ENCODE measurements at places on chromosomes 11 and 22.

GRCh38 chr11:70482529-70482917 is 84.2 kb downstream of the CTTN start:
- DNase-seq: no peak

- DNase-seq: no peak
Measured at GRCh38 chr22:29062286-29062821, 723 bp upstream of the C22orf31 start.

GRCh38 chr11:46099963-46100316 is 21.3 kb downstream of the PHF21A start:
- no peak for DNase-seq

DNA sequence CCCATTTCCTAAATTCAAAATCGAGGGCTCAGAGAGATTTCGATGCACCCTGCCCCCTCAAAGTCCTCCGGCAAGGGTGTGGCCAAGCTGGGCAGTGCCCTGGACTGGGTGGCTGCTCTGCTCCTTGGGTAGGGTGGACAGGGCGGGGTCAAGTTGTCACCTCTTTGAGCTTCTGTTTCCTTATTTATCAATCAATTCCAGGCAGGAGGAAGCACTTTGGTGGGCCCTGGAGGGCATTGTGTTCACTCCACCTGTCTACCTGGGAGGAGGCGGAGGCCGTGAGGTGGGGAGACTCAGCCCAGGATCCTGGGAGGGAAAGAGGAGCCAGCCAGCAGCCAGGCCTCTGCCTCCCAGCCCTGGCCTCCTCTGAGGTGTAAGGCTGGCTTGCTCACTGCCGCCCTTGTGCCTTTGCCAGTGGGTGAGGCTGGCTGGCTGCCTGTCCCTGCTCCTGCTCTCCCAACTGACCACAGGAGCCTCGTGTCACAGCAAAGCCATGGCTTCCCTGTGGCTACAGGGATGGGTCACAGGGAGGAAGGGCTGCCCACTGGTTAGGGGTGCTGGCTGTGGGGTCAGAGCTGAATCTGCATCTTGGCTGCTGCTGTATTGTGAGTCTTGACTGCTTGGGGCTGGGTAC is 25.5 kb upstream of the SHISAL1 start:
- DNase-seq: no peak

GRCh38 chr11:17558025-17558780 is 11.1 kb downstream of the OTOG start:
- DNase-seq: no peak

- DNase-seq: no peak
Measured at GRCh38 chr11:101949680-101950220, 33.4 kb upstream of the ANGPTL5 start.

DNA sequence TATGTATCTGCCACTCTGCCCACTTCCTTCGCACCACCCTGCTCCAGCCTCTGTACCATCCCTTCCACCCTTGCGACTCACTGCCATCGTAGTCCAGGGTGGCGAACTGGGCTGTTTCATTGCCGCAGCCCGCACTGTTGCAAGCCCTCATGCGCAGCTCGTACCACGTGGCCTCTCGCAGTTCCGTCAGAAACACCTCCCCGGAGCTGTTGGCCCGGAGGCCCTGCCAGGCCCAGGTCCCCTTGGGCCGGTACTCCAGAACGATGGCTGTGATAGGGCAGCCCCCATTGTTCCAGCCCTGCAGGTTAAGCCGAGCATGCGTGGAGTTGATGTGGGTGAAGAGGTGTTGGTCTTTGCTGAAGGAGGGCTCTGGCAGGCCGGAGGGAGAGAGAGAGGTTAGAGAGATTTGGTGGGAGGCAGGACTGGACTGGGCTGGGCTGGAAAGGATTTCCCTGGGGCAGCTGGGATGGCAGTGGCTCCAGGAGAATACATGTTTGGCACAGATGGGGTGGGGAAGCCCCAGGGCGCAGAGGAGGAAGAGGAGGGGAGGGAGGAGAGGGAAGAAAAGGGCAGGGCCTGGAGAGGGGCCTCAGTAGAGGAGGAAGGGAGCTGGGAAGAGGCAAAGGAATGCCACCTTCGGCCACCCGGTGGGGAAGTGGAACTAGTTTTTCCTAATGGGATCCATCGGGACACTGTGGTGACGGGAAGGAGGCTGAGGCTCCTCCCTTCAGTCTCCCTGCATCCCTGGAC is 109.6 kb downstream of the CEP164 start:
- no peak for DNase-seq

- DNase-seq: no peak
Measured at GRCh38 chr11:7251487-7251835, 243 bp upstream of the SYT9 start.

DNA sequence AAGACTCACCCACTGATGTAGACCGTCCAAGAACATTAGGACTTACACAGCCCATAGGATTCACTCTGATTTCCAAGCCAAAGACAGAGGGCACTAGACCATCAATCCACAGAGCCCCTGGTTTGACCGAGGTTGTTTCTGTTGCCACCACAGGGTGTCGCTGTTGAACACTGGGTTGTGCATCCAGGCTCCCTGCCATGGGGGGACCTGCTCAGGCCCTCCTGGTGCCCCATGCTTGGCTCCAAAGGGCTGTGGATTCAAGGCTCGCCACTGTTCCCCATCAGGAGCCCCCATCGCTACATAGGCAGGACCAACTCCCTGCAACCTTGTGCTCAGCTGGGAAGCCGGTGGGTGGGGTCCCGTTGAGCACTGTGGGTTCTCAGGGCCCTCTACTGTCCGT is 128.0 kb upstream of the ANO1 start:
- peak; percentile 45 for DNase-seq

GRCh38 chr11:134358856-134359490 is 27.2 kb downstream of the GLB1L2 start:
- no peak for DNase-seq

DNA sequence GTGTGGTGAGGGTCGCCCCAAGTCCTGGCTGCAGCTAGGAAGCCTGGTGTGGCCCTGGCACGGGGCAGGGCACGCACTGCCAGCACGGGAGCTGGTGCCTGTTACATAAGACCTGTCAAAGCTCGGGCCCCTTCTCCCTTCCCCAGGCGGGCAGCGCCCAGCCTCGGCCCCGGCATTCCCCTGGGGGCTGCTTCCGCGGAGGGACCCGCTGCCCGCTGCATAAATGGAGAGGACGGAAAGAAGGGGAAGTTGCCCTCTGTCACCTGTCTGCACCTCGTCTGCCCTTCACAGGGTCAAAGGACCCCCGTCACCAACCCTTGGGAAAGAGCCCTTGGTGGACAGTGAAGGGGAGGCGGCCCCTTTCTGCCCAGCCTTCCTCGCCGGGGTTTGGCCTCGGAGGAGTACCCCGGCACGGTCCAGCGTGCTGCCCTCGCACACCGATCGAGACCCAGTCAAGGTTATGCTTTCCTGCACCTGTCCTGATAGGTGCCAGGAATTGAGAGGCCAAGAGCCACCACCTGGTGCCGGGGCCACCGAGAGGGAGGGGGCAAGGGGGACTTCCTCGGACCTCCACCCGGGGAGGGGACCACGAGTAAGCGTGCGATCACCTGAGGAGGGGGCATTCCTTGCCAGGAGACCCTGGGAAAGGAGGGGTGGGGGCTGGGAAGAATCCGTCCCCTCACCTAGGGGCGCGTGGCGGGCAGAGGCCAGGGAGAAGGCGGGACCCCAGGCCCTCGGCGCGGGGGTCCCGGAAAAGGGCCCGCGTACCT is 16.8 kb upstream of the MFRP start:
- DNase-seq: no peak

DNA sequence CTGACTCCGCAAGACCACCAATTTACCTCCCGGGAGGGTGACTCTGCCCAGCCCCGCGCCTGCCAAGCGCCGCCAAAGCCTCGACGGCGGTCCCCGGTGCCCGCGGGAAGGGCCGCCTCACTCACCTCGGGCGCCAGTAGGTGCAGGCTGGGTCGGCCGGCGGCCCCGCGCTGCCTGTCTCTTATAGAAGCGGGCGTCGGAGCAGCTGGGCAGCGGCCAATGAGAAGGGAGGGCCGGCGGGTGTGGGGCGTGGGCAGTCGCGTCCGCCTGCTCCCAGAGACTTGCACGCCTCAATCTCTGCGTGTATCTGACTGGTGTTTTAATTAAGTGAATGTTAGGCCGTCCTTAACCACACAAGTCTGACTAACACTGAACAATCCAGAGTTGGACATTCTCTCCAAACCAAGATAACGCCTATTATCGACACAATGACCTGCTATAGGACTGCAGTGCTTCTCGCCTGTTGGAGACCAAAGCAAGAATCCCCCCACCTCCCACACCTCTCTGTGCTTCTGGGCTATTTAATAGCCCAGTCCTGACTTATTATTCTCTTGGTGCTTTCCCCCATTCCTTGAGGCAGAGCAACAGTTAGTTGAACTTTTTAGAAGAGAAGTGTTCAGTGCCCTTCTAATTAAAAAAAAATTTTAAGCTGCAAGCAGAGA is at the start of gene TPH1:
Gene TPH1, minus strand, starts transcription at position 154 of the 662 bp plus-strand sequence. CDS start 5,507 bp downstream, outside the sequence.
- no peak for DNase-seq

GRCh38 chr11:64580412-64580811 is 10.6 kb upstream of the SLC22A12 start:
- DNase-seq: no peak

- DNase-seq: no peak
Measured at GRCh38 chr11:8098879-8099278, 17.9 kb downstream of the TUB start.

DNA sequence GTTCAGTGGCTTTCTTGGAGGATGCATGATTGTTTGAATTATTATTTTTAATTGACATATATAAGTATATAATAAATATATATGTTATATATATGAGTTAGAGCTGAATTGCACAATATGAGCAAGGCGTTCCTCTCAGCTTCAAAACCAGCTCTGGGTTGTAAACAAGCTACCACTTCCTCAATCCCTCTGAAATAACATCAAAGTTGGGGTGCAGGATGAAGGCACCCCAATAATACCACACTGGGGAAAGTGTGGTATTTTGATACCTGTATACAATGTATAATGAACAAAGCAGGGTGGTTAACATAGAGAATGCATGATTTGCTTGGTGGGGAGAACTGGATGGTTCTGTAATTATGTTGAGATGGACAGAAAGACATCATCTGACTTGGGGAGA is 1.7 kb upstream of the SORL1 start:
- no peak for DNase-seq

GRCh38 chr11:128525411-128526243 is 61.7 kb downstream of the ETS1 start:
- no peak for DNase-seq

- DNase-seq: no peak
Measured at GRCh38 chr11:78763664-78764063, 189.0 kb upstream of the NARS2 start.

GRCh38 chr11:35362521-35362980 is 56.8 kb downstream of the SLC1A2 start:
- no peak for DNase-seq

- DNase-seq: no peak
Measured at GRCh38 chr11:13283636-13284035, 6.0 kb downstream of the BMAL1 start.

DNA sequence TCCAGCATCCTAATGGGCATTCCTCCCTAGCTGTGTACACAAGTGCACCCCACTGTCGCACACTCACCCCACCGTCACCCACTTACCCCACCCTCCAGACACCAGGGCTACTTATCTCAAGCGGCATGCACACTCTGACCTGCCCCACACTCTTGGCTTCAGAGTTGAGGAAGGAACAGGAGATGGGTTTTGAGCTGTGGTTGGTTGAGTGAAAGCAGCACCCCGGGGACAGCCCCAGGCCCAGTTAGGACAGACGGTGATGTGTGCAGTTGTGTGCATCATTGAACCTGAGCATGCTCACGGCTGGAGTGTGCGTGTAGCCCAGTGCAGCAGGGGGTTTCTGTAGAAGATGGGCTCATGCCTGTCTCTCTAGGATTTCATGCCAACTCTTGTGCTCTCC is 32.5 kb downstream of the AHNAK start:
- DNase-seq: no peak

- DNase-seq: no peak
Measured at GRCh38 chr22:41181349-41182241, 23.5 kb upstream of the L3MBTL2 start.

GRCh38 chr22:35014812-35015211 is 51.1 kb upstream of the ISX start:
- no peak for DNase-seq

DNA sequence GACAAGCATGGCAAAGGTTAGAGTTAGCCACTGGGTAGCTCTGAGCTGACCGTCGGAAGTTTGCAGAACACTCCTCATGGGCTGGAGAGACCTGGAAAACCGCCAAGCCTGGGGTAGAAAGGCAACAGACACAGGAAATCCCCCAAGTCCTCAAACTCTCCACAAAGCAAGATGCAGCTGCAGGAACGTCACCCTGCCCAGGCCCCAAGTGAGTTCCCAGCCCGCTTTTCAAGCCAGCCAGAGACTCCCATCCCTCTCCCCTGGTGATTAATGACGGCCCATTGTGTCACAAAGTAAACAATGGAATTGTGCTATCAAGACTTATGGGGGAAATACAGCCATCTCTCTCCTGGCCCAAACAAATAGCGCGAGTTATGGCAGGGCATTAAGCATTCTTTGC is 633.0 kb downstream of the TBC1D22A start:
- no peak for DNase-seq

DNA sequence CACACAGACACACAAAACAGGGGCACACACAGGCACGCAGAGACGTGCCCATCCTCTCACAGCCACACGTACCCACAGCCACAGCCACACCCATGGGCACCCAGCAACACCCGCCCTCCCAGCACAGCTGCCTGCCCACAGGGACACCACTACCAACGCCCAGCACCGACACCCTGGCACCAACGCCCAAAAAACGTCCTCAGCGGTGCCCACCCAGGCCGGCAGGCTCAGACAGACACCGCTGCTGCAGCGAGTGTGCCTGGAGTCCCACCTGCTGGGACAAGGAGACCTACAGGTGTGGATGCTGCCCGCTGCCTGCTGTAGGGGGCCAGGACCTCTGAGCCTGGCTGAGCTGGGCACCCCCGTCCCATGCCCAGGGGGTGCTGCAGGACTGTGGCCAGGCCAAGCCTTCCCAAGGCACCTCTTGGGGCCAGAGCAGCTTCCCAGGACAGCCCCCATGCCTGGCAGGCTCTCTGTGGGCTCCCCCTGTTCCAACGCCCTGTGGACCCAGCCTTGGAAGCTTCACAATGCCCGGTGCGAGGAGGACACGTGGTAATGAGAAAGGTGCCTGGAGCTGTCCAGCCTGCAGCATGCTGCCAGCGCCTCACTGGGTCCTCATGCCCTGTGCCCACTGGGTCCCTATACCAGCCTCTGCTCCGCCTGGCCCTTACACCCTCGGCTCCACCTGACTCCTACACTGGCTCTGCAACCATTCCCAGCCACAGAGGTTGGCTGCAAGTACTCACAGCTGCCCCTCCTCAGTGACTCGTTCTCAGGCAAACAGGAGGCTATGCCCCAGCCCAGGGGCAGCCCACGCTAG is 45.8 kb upstream of the TH start:
- no peak for DNase-seq

DNA sequence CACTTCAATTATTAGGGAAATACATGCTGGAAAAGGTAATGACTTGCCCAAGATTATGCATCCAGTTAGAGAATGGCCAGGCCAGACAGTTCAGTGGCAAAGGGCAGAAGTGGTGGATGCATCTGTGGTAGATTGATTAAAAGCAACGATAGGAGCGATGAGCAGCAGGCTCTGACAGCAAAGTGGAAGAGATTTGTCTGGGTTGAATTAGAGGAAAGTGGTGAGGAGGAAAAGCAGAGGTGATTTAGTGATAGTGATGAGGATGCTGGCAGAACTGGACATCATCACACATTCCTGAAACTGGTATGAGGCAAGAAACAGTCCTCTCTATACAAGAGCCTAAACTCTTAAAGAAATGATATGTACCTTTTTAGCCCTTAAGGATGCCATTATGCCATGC is 12.5 kb downstream of the HSD17B12 start:
- DNase-seq: no peak
